ENCODE measurements at places on chromosomes 11 and 22.

DNA sequence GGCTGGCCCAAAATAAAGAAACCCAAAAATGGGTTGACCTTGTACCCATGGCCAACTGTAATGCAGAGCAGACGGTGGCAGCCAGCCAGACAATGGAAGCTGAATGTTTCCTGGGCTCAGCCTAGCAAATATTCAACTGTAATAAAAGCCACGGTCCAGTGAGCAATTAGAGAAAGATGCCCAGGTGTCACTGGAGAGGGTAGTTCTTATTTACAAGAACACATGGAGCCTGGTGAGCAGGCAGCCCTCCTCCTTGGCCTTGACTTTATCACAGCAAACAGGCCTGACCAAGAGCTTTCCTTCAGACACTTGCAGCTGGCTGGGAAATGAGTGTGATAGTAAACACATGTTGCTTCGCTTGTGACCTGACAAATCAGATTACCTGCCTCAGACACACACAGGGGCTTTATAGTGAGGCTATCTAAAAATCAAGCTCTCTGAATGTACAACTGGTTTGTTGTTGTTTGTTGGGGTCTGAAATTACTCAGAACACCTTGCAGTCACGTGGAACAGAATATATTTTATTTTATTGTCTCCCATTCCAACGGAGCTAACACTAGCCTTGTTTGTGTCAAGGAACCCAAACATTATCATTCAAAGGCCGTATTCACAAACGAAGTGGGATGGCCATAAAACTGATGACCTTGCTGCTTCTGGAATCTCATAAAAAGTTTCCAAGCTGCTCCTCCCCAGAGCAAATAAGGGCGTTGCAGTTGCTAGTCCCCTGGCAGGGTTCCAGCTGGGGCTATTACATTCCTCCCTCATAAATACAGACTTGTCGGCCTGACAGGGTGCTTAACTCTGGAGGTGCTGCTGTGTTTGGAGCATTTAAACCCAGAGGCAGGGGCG lies 161.1 kb downstream of the BBOX1 start:
- peak; percentile 86 for DNase-seq

- peak; percentile 63 for DNase-seq
Observed at GRCh38 chr11:17686231-17686980, 33.0 kb upstream of the MYOD1 start.

GRCh38 chr11:75265851-75266531 lies 25.4 kb downstream of the TPBGL start:
- DNase-seq: no peak

DNA sequence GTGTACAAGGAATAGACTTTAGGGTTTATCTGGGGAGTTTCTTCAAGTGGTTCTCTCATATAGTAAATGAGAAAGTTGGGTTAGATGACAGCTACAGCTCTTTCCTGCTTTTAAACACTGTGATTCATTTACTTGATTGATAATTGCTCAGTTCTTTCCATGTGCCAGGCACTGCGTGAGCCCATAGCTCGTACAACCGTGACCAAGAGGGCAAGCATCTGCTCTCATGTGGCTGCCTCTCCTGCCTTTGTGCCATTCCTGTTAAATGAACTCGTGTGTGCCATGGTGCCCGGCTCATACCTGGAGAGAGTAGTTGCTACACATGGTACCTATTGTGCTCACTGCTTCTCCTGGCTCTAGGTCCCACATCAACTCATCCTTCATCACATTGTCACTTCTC lies 206.3 kb downstream of the SNX19 start:
- no peak for DNase-seq

- peak; percentile 45 for DNase-seq
Observed at GRCh38 chr11:83970061-83970671, 684.0 kb upstream of the CCDC90B start.

GRCh38 chr11:72584293-72584938 lies 89.8 kb downstream of the PDE2A start:
- no peak for DNase-seq

GRCh38 chr11:128796270-128796669 lies 70.8 kb downstream of the KCNJ1 start:
- DNase-seq: no peak

DNA sequence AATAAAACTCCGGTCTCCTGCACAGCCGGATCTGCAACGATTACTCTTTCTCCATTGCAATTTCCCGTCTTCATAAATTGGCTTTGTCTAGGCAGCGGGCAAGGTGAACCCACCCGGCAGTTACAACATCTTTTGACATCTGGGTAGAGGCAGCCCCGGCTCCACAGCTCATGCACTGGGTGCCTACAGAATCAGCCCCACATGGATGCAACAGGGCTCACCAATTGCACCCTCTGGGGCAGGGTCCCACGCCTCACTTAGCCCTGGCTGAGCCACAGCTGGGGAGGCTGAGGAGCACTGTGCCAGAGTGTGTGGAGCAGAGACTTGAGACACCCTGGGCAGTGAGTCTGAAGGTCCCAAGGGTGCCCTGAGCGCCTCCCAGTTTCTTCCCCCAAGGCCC lies 710.2 kb downstream of the TBC1D22A start:
- no peak for DNase-seq

DNA sequence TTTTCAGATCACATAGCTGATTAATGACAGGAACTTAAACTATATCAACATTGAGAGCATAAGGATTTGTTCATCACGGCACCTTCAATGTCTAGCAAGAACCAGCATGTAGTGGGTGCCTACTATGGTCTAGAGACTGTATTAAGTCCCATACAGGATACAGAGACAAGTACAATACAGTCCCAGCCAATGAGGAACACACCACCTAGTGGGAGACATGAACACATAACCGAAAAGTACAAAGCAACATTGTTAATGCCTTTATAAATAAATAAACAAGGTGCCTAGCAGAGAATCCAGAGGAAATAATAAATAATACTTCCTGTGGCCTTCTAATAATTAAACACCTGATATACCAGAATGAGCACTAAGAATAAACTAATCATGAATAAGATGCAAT lies 87.7 kb upstream of the OPCML start:
- no peak for DNase-seq

DNA sequence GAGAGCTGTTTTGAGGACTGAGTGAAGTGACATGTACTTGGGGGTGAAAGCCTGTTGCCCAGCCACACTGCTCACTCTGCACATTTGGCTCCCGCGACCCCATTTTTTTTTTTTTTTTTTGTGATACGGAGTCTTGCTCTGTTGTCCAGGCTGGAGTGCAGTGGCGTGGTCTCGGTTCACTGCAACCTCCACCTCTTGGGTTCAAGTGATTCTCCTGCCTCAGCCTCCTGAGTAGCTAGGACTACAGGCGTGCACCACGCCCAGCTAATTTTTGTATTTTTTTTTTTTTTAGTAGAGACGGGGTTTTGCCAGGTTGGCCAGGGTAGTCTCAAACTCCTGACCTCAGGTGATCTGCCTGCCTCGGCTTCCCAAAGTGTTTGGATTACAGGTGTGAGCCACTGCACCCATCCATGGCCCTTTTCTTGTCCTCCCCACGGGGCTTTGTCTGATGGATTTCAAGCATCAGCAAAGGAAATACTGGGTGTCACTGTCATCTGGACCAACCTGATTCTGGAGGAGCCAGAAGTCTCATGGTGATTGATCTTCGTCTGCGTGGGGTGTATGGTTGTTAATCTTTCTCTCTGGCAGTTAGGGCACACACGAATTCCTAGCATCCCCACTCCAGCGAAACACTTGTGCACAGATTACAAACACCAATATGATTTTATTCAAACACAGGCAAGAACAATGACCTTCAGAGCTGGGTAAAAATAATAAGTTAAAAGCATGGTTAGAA lies 3.4 kb upstream of the UCP3 start:
- DNase-seq: no peak

DNA sequence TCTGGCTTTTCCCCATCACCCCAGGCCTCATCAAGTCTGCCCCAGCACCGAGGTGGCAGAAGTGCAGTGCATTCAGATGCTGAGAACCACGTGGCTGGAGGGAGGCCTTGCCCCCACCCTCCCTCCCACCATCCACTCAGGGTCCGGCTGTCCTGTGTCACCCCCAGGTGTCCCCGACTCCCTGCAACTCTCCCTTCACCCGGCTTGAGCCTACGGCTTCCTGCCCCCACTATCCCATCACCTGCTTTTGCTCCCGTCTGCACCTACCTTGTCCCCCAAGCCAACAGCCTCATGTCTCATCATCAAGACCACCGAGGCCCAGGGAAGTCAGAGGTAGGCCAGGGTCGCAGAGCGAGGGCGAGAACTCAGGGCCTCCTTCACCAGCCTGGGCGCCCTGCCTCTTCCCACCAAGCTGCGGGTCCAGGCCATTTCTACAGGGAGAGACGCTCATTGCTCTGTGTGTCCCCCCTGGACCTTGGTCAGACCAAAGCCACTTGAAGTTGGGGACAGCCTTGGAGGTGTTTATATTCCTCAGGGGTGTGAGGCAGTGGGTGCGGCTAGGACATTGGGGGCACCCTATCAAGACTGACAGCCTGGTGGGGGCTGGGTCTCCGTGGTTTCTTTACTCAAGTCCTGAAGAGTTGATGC lies 66.2 kb upstream of the CCND1 start:
- no peak for DNase-seq

- no peak for DNase-seq
Observed at GRCh38 chr11:78451371-78452150, 33.9 kb upstream of the GAB2 start.

- DNase-seq: no peak
Observed at GRCh38 chr22:32558681-32559355, 84.2 kb downstream of the FBXO7 start.

GRCh38 chr22:24120044-24120443 lies 61.2 kb upstream of the SUSD2 start:
- peak; percentile 47 for DNase-seq

DNA sequence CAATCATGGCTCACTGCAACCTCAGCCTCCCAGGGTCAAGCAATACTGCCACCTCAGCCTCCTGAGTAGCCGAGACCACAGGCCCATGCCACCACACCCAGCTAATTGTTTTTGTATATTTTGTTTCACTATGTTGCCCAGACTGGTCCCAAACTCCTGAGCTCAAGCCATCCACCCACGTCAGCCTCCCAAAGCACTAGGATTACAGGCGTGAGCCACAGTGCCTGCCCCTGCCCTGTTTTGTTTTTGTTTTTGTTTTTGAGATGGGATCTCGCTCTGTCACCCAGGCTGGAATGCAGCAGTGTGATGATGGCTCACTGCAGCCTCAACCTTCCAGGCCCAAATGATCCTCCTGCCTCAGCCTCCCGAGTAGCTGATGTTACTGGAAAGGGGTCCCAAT lies 53.5 kb downstream of the TUG1 start:
- no peak for DNase-seq

DNA sequence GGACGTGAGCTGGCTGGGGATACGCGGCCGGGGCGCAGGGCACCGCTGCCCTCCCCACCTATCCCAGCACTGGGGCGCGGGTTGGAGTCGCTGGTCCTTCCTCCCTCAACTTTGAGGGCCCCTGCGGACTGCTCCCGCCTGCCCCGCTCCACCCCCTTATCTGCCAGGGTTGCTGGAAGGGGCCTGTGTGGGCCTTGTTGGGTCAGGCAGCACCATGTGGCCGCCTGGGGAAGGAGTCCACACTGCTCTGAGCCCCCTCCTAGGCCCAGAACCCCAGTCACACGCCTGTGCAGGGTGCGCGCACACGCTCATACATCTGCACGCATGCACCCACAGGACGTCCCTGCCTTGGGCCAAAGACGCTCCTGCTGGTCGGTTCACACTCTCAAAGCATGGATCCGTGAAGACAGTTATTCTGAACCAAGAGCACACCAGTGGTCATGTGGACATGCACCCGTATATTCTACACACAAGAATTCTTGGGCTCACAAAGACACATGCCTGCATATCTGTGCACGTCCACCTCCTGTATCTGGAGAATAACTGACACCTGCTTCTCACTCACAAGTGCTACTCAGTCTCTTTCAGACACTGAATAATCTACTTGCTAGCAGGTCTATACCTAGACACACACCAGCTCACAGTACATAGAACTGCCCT lies 710 bp downstream of the TUB start:
- DNase-seq: peak; percentile 71

- no peak for DNase-seq
Observed at GRCh38 chr11:78800756-78801155, 226.1 kb upstream of the NARS2 start.

- DNase-seq: peak; percentile 37
Observed at GRCh38 chr22:47460861-47461260, 698.4 kb downstream of the TBC1D22A start.

- no peak for DNase-seq
Observed at GRCh38 chr11:69078930-69079605, 30.3 kb downstream of the TPCN2 start.

GRCh38 chr11:33982661-33983060 lies 68.9 kb upstream of the CAPRIN1 start:
- no peak for DNase-seq

GRCh38 chr11:31267720-31268119 lies 101.8 kb downstream of the DCDC1 start:
- DNase-seq: no peak

DNA sequence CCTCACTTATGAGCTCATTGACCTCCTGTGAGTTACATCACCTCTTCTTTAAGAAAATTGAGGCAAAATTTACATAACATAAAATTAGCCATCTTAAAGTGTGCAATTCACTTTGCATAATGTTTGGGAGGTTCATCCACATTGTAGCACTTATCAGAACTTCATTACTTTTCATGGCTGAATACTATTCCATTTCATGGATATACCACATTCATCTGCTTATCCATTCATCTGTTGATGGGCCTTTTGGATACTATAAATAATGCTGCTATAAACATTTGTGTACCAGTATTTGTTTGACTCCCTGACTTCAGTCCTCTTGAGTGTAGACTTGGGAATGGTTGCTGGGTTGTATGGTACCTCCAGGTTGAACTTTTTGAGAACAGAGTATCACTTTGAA lies 103.4 kb downstream of the TP53I11 start:
- DNase-seq: no peak

DNA sequence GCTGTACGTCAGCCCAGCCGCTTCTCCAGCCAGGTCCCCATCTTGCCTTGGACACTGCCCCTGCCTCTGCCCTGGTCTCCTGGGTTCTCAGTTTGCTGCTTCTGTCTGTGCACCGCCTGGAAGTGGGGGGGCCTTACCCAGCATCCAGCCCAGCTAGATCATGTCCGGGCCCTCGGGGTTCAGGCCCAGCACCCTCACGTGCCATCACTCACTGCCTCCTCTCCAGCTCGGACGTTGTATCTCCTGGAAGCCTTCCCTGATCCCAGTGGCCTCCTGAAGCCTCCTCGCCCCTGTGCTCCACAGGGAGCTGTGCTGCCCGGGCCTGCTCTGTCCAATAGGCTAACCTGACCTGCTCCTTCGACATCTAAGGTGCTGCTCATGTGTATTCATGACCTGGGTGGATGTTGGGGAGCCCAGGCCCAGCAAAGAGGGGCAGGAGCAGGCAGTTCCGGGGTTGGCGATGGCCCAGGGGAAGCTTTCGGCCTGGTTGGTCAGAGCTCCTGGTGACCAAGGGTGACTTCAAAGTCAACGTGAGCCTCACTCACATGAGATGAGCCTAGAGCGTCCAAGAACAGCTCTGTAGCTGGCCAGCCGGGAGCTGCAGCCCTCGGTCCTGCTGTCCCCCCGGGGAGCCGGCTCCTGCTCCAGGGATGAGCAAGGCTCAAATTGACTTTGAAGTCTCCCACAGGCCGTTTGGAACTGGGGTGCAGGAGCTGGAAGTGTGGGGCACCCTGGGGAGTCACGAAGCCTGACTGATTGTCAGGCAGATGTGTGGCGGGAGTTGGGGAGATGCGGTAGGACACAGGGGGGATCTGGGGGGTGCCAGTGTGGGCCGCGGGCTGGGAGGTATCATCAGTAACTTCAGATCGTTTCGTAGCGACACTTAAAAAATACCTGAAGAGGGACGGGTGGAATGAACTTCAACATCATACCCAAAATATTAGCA lies 5.2 kb upstream of the ASCL2 start:
- no peak for DNase-seq

- DNase-seq: peak; percentile 30
Observed at GRCh38 chr11:34501500-34501899, 12.1 kb downstream of the ELF5 start.

- no peak for DNase-seq
Observed at GRCh38 chr11:272195-272930, 5.8 kb upstream of the NLRP6 start.
